ENCODE measurements at places on chromosomes 2 and 18.

DNA sequence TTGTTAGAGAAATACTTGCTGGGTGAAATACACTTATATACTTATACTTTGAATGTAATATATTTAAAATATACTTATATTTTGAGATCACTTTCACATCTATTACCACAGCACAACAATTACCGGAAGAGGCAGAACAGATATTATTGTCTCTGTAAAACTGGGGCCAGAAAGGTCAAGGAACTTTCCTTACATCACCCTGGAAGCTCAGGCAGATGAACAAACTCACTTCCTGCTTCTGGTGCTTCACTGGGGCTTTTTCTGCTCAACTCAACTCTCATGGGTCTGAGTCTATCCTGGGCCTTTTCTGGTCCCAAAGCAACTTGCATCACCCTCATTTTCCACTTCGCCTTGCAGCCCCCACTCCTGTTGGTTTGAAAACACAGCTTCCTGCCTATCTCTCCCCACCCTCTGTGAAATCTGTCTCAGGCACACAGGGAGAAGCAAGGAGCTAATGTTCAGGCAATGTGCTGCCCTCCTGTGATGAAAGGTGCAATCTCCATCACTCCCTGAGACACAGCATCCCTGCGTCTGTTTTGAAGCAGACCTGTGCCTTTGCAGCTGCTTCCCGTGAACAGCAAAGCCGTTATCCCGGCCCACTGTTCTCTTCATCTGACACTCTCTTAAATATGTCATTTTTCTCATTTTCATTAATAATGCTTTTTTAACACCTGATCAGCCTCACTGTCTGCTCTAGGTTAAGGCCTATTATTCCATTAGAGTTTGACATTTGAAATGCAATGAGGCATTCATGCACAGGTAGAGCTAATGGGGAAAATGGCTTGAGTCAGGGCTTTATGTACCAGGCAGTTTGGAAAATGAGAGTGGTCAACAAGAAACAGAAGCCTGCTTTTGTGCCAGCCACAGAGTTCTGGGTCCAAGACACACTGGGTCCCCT is 251.9 kb upstream of the CHAC2 start:
- no peak for DNase-seq

DNA sequence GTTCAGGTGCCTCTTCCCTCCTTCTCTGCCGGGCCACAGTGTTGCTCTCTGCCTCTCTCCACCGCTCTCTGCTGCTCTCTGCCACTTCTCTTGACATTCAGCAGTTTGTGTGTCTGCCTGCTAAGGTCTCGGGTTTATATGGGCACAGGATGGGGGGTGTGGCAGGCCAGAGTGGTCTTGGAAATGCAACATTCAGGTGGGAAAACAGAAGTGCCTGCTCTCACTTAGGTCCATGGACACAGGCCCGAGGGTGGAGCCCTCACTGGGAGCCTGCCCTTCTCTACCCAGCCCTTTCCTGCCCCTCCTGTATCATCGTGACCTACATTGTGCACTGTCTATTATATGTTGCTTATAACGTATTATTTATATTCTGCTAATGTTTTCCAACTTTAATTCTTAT is 120.8 kb upstream of the TMEM18 start:
- no peak for DNase-seq

GRCh38 chr2:147037048-147037447 is 807.8 kb upstream of the ACVR2A start:
- DNase-seq, result no peak

DNA sequence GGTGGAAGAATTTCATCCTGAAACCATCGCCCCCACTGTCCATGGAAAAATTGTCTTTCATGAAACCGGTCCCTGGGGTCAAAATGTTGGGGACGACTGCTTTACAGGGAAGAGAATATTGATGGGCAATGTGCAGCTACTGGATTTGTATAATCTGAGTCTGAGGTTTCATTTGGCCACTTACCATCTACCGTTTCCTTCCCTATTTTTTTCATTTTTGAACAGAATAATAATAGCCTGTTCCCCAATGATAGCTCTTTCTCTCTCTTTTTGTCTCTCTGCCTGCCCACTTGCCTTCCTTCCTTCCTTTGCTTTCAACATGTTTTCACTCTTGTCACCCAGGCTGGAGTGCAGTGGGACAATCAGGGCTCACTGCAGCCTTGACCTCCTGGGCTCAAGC is 78.3 kb upstream of the TLK1 start:
- no peak for DNase-seq

DNA sequence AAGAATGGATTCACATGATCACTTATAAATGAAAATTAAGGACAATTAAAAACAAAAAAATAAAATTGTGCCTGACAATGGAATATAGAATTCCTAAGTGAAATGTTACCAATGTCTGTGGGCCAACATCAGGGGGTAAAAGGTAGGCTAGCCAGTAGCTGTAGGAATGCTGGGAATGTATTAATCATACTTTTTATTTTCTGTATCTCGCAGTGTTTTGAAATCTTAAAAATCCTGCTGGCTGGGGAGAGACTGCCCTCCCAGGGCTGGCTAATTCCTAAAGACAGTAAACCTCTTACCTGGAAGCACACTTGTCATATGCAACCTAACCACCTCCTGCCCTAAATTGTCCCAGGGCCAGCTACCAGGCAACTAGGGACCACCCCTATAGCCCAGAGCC is 69.8 kb downstream of the REV1 start:
- no peak for DNase-seq

DNA sequence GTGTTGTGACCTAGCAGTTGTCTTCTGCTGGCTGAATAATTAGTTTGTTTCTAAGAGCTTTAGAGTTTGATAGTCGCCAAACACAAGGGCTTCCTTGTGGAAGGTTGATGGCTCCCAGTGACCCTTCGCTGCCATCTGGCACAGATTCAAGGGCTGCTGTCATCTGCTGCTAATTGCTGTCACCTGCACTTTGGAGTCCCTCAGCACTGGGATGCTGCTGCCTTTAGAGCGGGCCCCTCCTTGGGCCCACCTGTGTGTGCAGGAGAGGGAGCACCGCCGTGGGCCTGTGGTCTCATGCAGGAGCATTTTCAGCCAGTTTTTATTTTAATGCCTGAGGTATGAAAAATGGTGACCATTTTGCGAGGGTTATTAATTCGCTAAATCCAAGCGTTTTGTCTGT is 154.0 kb upstream of the NFATC1 start:
- DNase-seq, result no peak

DNA sequence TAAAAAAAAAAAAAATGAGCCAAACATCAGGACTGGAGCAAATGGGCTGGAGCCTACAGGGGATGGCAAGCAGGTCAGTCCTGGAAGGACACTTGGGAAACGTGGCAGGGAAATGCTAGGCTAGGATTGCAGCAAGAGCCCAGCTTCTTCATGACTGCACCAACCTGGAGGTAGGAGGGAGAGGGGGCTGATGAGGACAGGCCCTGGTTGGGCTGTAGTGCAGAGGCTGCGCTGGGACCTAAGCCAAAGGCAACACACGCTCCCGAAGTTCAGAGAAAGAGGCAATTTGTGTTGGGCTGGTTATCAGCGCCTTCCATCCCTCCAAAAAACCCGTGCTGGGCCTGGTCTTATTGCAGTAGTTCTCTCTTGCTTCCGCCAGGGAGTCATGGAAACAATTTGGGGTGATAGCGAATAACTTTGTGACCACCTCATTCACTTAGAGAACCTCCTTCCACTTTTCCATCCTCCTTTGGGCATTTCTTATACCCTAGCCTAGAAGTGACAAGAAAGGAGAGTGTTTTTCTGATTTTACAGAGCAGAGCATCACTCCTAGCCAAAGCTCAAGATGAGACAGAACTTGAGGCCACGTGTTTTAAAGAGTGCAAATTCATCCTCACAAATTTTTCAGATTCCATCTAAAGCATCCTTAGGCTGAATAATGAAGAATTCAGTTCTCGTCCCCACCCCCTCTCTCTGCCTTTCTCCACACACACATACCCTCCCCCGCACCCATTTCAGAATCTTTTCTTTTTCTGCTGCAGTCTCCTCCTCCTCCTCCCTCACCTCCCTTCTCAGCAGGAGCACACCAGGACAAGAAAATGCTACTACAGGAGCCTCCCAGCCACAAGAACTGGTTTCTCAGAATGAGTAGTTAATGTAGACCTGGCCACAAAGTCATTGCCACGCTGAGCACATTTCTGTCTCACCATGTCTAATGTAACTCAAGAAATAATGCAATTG is 82.5 kb upstream of the STPG4 start:
- no peak for DNase-seq

DNA sequence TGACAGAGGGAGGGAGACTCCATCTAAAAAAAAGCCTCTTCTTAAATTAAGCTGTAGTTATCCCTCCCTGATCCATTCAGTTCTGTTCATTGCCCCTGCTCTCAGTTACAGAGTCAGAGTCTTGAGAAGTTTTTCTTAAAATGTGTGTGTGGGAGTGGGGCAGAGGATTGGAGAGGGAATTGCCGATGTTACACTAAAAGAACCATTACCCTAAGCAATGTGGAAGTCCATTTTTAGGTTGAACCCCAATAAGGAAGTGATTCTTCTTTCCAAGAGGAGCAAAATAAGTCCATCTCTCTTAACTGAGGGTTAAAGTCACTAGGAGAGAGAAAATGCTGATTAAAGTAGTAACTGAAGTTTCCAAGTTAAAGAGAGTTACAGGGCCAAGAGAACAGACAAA is 21.2 kb upstream of the THOC1 start:
- DNase-seq, result no peak

GRCh38 chr18:35549564-35549963 is 32.0 kb upstream of the GALNT1 start:
- no peak for DNase-seq

DNA sequence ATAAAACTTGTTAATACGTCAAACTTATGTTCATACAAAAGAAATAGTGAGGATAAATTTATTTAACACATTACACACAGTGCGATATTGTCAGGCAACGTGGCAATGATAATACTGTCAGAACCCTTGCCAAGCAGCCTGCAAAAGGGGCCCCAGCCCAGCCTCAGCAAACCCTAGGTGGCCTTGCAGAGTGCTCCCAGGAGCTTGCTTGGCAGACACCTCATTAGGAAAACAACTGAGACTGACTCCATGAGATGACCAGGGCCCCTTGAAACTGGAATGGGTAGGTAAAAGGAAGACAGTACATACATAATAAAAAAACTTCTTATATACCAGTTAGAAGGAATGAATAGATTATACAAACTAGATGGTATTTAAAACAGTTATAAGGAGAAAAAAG is 136.6 kb upstream of the EPC2 start:
- DNase-seq, result no peak

Measured in urothelium cell line (cell line).